Body of pancreas (tissue), 4 donors: ENCODE measurements at places on chromosomes 6 and 20. TPM values are rescaled to one million over a fixed set of nuclear protein-coding genes. Genes with fewer than 3 reads are reported as not detected.

GRCh38 chr6:157056275-157056674 is 267.0 kb downstream of the TMEM242 start:
- no peak for DNase-seq

DNA sequence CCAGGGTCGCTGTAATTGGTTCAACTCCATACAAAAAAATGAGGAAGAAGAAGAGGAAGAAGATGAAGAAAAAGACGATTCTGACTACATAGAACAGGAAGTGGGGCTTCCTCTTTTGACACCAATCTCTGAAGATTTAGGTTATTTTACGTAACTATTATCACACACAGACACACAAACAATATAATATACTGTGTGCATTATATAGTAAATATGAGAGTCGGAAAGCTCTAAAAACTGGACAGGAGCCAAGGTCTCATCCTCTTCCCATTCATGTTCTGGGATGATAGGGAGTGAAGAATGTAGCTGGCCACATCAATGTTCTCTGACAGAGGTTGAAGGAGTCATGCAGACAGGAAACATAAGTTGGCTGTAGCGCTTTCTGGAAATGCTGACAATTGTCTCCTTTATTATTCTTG is 13.3 kb downstream of the RSPH4A start:
- no peak for DNase-seq

- DNase-seq = no peak
Observed at GRCh38 chr6:169035385-169036240, 218.0 kb downstream of the THBS2 start.

GRCh38 chr20:35508493-35509218 is 20.8 kb downstream of the C20orf173 start:
- DNase-seq = no peak

- no peak for DNase-seq
Observed at GRCh38 chr6:41724228-41724580, 11.2 kb downstream of the TFEB start.

GRCh38 chr20:53253668-53254067 is 281.5 kb downstream of the TSHZ2 start:
- no peak for DNase-seq

- peak; percentile 81 for DNase-seq
Observed at GRCh38 chr20:17859616-17860232, 108.9 kb downstream of the SNX5 start.

DNA sequence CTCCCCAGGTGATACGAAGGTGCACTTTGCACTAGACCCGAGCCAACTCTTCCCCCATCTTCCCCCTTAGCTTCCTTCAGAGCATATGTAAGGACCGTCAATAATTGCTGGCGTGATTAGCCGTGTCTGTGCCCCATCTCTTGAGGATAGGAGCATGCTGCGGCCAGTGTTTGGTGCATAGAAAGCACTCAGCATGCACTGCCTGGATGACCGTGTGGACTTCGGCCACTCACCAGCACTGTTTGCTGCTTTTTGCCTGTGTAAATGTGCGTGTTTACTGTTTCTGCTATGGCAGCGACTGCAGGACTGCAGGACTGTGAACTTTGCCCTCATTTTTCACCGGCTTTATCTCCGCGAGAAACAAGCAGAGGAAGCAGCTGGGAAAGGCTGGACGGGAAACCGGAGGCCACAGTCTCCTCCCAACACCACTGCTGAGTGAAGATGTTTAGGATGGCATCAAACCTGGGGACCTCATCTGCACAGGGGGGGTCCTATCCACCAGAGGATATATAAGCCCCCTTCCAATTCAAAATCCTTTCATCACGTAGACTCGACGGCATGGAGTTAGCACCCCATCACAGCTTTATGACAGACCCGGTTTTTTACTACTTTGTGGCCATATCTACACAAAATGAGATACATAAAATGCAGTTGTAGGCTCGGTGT is 150.6 kb upstream of the AFDN start:
- peak; percentile 86 for DNase-seq

DNA sequence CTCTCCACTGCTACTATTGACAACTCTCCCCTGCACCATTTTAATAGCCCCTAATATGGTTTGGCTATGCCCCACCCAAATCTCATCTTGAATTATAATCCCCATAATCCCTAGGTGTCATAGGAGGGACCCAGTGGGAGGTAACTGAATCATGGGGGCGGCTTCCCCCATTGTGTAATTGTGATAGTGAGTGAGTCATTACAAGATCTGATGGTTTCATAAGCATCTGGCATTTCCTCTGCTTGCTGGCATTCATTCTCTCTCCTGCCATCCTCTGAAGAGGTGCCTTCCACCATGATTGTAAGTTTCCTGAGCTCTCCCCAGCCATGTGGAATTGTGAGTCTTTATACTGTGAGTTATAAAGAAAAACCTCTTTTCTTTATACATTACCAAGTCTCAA is 74.1 kb upstream of the TCF21 start:
- no peak for DNase-seq

DNA sequence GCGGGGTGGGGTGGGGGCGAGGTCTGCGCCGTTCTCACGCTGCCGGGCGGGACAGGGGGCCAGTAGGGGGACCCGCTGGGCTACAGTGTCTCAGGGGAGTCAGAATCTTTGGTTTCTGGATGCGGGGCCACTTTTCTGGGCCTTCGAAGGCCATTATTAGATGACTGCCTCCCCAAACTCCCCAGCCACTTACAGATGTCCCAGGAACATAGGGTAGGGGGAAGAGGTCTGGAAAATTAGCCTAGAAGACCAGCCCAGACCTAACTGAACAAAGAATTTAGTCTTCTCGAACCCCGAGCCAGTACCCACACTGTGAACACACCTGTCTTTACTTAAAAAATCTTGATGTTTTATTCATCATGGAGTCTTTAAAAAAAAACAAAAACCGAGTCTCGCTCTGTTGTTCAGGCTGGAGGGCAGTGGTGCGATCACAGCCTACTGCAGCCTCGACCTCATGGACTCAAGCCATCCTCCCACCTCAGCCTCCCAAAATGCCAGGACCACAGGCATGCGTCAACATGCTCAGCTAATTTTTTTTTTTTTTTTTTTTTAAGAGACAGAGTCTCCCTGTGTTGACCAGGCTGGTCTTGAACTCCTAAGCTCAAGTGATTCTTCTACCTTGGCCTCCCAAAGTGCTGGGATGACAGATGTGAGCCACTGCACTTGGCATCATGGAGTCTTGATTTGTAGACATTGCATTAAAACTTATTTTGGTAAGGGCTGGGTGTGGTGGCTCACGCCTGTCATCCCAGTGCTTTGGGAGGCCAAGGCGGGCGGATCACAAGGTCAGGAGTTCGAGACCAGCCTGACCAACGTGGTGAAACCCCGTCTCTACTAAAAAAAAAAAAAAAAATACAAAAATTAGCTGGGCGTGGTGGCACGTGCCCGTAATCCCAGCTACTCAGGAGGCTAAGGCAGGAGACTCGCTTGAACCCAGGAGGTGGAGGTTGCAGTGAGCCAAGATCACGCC is 3.3 kb upstream of the SLC29A1 start:
- DNase-seq = no peak

GRCh38 chr6:110589865-110590513 is 113.6 kb upstream of the SLC22A16 start:
- no peak for DNase-seq

- DNase-seq = no peak
Observed at GRCh38 chr6:168242940-168243225, 76.7 kb downstream of the DACT2 start.

DNA sequence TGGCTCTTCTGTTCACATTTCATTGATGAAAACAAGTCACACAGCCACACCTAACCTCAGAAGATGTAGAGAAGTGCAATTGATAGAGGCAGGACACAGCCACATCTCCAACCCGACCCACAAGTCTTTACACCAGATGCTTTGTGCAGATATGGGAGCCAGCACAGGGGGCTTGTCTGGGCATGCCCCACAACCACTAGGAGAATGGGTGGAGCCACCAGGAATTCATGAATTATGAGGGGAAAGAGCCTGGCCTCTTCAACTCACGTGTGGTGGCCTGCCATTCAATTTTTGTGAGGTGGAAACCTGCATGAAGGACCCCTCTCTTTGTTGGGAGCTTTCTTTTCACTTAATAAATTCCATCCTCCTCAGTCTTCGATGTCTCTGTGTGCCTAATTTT is 79.1 kb downstream of the OGFRL1 start:
- no peak for DNase-seq

GRCh38 chr20:19003366-19004336 is 190.1 kb downstream of the SCP2D1 start:
- no peak for DNase-seq

- no peak for DNase-seq
Observed at GRCh38 chr6:14927398-14927797, 318.5 kb upstream of the JARID2 start.

GRCh38 chr20:3797592-3798372 is 1.7 kb downstream of the CDC25B start:
- DNase-seq = no peak

The DEFB124 gene
- not detected for total RNA-seq

The SLC22A3 gene
- total RNA-seq = not detected

The HLA-DRB1 gene
- total RNA-seq = 30.3 TPM

The FAM83B gene
- total RNA-seq = 3.4 TPM
